ENCODE measurements at places on chromosomes 6 and 20.
A peak's percentile ranks its signal among the peaks of the same experiment; 100 is the strongest.

DNA sequence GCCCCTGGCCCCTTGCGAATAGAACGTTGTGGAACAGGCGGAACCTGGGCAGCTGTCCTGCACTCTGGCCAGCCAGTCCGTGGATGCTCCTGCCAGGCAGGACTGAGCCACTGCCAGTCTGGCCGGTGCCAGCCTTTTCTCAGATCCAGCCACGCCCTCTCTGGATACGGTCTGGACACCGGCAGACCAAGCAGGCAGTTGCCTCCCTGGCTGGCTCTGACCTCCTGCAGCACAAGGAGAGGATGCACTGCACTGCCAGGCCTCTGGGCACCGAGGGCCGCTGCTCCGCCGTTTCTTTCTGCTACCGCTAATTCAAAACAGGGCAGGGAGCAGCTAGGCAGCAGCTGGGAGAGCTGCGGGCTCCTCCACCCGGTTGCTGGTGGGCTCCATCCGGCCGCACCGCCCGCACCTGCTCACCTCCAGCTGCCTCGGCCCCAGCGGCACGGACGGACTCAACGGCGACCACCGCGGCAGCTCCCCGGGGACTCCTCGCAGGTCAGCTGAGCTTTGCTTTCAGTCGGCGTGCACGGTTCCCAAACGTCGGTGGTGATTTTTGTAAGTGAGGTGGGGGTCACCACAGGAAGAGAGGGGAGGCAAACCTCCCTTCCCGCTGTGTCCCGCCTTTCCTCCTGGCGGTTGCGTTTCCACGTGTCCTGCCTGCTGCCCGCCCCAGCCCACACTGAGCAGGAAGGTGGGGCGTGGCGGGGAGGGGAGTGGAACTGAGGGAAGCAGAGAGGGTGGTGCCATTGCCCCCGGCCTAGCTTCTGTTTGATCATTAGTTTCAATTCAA is 30.3 kb upstream of the AFDN start:
- H3K4me1 ChIP-seq = peaks cover 5% of the 10 kb centered on the region
- DNase-seq = no peak
- no peak overlapping the region for H3K27ac ChIP-seq
- H3K4me3 ChIP-seq = no peak overlapping the region
- peaks cover 38% of the 10 kb centered on the region for H3K27me3 ChIP-seq

GRCh38 chr6:159830501-159831372 is 30.7 kb downstream of the PNLDC1 start:
- H3K27me3 ChIP-seq = peaks cover 5% of the 10 kb centered on the region
- no peak for DNase-seq
- H3K4me3 ChIP-seq = no peak overlapping the region
- peaks cover 6% of the 10 kb centered on the region for H3K4me1 ChIP-seq
- H3K36me3 ChIP-seq = no peaks in the 10 kb centered on the region
- H3K27ac ChIP-seq = no peak overlapping the region

- DNase-seq = no peak
- peaks cover 5% of the 10 kb centered on the region for H3K4me1 ChIP-seq
- H3K4me3 ChIP-seq = no peak overlapping the region
- no peaks in the 10 kb centered on the region for H3K36me3 ChIP-seq
Observed at GRCh38 chr6:13181393-13181792, 146.9 kb downstream of the TBC1D7 start.

DNA sequence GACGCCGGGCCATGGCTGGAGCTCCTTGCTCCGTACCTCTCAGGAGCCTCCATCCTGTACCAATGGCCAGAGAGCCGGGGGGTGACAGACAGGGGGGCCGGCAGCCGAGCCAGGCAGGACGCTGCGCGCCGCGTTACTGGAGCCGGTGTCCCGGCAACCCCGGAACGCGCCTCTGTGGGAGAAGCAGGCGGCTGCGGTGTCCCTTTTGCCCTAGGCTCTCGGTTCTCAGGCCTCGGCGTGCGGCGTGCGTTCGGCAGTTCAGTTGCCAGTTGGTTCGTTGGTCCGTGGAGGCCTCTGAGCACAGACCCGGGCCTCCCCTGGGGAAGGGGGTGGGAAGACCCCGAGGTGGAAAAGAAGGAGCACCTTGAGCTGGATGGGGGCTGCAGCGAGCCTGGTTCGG is at the start of gene SPATS1:
Gene SPATS1 (plus strand): TSS at position 162 of the 400 bp plus-strand sequence. CDS start 446 bp downstream, outside the sequence.
- H3K27ac ChIP-seq = no peak within 1 kb of the TSS
- H3K4me1 ChIP-seq = no peaks in the 10 kb centered on the region
- peaks cover 41% of the 10 kb centered on the region for H3K27me3 ChIP-seq
- DNase-seq = no peak
- H3K4me3 ChIP-seq = no peak within 1 kb of the TSS
- H3K36me3 ChIP-seq = no peaks in the 10 kb centered on the region

GRCh38 chr6:10460096-10460495 is 45.2 kb upstream of the TFAP2A start:
- H3K4me1 ChIP-seq = no peaks in the 10 kb centered on the region
- H3K4me3 ChIP-seq = no peak overlapping the region
- no peak overlapping the region for H3K27ac ChIP-seq
- H3K27me3 ChIP-seq = peaks cover 28% of the 10 kb centered on the region

DNA sequence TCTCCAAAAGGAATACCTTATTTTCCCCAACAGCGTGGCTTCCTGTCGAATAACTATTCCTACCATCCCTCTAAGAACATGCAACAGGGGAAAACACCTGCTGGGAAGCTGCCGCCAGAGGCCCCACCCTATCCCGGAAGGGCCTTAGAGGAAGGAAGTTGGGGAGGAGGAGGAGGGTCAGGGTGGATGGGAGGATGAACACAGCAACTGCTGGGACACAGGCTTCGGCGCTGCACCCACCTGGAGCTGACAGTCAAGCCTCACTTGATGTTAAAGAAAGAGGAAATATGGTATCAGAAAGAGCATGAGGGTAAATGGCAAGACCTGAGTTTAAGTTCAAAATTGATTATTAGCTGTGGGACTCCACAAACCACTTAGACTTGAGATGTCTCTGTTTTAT is 36.5 kb upstream of the RPS6KA2 start:
- no peaks in the 10 kb centered on the region for H3K4me1 ChIP-seq
- H3K4me3 ChIP-seq = no peak overlapping the region
- no peak for DNase-seq

DNA sequence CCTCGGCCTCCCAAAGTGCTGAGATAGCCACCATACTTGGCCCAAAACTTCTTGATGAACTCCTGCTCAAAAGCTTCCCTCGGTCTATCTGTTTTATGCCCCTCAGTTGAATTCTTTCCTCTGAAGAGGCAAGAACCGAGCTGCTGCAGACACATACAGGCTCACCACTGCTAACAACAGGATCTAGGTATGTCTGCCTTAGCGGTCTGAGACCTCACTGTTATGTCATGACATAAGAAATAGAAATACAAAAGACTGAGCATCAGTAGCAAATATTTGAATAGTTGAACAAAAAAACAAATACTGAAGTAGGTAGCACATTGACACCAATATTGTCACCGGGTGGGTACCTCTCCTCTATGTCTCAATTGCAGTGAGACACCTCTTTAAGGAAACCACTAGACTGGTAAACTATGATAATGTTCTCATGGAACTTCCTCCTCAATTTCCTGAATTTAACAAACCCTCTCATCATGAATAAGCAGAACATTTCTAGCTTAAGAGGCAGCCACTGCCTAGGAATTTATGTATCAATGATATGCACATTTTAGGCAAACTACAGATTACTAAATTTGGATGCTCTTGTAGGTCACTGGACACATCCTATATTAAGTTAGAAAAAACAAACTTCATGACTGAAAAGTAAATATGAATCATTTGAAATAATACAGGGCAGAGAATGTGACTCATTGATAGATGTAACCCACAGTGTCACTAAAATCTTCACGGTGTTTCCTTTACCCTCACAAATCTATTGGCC is 9.4 kb upstream of the STXBP5 start:
- peaks cover 31% of the 10 kb centered on the region for H3K4me1 ChIP-seq
- no peaks in the 10 kb centered on the region for H3K27me3 ChIP-seq
- peak overlapping the region; percentile 60 for H3K4me3 ChIP-seq
- no peak for DNase-seq
- H3K27ac ChIP-seq = peak overlapping the region; percentile 89
- H3K36me3 ChIP-seq = no peaks in the 10 kb centered on the region

GRCh38 chr6:130962966-130963365 is 100.1 kb downstream of the EPB41L2 start:
- no peak overlapping the region for H3K4me3 ChIP-seq
- DNase-seq = no peak
- H3K27me3 ChIP-seq = no peaks in the 10 kb centered on the region
